Hematopoietic multipotent progenitor cell treated with erythropoietin and hydrocortisone succinate and interleukin-3 and kit ligand, for 8 days (in vitro differentiated cells): ENCODE measurements at places on chromosomes 11 and 22.

GRCh38 chr11:95989076-95989605 is 65.2 kb upstream of the MTMR2 start:
- DNase-seq = no peak

GRCh38 chr11:74371269-74372052 is 26.8 kb downstream of the PGM2L1 start:
- DNase-seq = no peak

DNA sequence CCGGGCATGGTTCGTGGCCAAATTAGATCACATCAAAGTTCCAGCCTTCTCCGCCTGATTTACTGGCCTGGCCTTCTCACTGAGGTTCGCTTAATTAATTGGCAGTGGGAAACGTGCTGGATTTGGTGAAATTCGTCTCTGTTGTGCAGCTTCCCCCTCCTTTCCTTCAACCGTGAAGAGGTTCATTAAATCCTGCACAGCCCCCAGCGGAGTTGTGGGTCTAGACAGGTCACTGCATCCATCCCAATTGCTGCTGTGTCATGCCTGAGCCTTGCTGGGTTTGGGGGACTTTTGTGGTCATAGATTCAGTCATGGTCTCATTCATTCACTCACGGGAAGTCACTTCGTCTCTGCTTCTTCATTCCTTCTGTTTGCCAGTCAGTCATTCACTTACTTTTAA is 90.0 kb downstream of the INSC start:
- no peak for DNase-seq

DNA sequence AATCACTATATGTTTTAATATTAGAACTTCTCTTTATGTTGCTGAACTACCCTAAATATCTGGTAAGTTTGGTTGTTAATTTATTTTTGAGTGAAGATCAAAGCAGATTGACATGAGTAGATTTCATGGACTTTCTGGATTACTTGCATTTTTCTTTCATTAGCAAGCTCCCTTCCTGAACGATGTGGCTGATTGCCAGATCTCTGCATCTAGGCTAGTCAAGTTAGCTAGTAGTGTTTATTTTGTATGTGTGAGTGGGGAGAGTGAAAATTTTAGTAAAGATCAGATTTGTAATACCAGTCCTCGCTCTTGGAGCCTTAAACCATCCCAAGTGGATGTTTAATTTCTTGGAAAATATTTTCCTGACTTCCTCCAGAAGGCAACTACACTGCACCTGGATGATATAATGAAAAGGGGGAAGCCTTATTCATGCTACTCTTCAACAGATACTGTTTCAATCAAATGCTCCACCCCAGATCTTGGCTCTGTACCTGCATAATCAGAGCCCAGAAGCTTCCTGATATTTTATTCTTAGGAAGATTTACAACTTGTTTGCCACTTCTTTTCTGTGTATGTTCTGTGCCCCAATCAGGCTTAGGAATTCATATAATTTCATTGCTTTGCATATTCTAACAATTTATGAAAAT is 143.2 kb upstream of the GRIA4 start:
- DNase-seq = no peak

DNA sequence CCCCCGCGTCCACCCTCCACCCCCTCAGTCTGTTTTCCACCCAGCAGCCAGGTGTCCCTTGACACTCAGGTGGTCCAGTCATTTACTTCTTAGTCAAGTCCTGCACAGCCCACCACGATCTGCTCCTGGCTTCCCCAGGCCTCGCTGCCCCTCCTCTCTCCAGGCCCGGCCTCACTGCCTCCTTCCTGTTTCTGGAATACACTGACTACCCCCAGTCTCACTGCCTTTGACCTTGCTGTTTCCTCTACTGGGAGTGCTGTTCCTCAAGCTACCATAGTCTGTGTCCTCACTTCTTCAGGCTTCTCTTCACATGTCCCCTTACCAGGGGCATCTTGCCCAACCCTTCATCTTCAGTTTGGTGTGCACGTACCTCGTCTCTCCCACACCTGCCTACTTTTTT is 7.4 kb downstream of the MCM5 start:
- DNase-seq = no peak

GRCh38 chr11:33830903-33831648 is 56.8 kb upstream of the FBXO3 start:
- no peak for DNase-seq

DNA sequence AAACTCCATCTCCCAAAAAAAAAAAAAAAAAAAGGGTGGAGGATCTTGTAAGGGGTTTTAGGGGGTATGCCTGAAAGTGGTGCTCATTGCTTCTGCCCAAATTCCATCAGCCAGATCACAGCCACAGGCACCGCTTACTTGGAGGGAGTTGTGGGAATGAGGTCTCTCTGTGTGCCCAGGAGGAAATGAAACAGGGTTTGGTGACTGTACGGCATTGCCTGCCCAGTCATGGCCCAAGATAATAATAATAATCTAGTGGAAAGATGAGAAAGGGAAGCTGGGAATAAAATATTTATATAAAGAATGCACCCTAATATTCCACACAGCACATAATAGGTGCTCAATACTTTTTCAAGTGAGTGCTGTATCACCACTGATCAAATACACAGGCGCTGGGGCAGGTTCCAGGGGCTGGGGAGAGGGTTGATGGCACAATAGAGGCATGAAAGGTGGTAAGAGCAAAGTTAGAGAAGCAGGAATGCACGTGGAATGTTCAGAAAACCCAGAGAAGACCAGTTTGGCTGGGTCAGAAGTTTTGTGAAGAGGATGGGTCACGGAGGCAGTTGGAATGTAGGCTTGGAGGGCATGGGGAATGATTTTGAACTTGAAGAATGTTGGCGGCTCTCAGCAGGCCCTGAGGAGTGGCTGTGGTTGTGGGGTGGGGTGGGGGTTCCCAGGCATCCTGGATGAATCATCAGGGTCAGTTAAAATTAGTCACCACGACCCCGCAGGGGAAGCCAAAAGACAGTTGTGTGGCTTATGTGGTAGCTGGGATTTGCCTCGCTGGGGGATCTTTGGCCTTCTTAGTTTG is 12.5 kb upstream of the MB start:
- DNase-seq = no peak
